ENCODE measurements at places on chromosomes 3 and 15.

DNA sequence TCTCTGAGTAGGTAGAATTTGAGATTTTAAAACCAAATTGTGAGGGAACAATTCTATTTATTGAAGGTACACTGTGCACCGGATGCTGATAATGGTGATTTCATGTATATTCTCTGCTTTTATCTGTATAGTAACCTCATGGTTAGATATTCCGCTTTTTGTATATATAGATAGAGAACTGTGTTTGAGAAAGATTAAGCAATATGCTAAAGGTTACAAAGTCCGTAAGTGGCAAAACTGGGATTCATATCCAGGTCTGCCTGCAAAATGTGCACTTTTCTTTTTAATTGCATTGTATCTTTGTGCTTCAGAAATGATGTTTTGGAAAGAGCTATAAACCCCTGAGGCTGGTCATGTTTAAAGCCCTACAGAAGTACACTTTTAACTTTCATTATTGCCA, 635.4 kb upstream of the NECTIN3 start:
- DNase-seq: no peak

DNA sequence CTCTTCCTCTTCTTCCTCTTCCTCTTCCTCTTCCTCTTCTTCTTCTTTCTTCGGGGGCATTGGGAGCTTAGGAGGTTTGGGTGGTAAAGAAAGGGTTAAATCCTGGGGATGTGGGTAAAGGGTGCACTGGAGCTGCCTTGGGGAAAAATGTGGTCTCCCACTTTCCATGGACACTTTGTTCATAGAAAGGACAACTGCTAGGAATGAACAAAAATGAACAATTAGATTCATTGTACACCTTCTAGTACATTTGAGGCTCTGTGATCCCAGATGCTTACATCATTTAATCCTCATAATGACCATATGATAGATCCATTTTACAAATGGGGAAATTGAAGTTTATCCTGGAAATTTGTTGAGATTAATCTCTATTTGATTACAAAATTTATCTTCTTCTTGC, 699.7 kb downstream of the TUSC7 start:
- DNase-seq: no peak

- no peak for DNase-seq
These were observed 59.8 kb upstream of the ACKR4 start for GRCh38 chr3:132537297-132537696.

DNA sequence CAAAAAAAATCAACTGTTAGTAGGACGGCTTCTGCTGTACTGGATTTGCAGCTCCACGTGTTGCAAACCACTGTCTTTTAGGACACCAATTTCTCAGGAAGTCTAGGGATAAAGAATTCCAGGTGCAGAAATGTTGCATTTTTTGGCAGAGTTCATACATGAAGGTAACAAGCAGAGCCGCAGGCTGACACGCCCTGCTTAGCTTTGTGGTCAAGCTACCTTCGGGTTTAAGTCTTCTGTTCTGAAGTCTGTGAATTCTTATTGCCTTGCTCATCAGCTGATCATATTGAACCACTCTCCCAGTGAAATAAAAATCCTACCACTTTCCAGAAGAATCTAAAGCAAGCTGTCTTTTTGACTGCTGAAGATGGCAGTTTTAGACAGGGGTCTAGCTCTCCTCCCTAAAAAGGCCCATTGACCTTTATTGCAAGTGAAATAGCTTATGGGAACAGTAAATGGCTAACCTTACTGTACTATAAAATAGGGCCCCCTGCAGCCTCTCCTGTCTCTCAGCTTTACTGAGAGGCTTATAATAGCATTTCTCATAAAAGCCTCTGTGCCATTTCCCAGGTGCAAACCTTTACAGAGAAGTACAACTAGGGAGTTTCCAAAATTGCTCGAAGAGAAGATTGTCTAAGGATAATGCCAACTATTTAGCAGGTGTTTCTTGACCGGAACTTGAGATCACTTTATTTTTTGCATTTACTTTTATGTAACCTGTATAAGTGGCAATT, 262.2 kb upstream of the IL12A start:
- no peak for DNase-seq

DNA sequence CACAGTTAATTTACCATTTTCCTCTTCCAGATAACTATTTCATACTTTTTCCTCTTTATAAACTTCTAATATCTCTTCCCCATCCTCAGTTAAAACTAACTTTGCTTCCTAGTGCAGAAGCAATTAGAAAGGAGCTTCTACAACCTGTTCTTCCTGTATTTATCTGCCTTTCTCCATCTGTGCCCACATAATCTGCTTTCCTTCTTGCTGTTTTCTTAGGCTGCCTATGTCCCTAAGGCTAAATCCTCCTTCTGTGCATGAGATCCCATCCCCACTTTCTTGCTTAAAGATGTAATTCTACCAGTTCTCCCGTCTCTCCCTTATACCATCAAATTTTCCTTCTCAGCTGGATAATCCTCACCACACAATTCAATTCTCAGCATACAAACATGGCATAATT, 28.3 kb upstream of the HGD start:
- DNase-seq: no peak

- no peak for DNase-seq
These were observed 21.9 kb downstream of the IL12A start for GRCh38 chr3:160010578-160010977.

DNA sequence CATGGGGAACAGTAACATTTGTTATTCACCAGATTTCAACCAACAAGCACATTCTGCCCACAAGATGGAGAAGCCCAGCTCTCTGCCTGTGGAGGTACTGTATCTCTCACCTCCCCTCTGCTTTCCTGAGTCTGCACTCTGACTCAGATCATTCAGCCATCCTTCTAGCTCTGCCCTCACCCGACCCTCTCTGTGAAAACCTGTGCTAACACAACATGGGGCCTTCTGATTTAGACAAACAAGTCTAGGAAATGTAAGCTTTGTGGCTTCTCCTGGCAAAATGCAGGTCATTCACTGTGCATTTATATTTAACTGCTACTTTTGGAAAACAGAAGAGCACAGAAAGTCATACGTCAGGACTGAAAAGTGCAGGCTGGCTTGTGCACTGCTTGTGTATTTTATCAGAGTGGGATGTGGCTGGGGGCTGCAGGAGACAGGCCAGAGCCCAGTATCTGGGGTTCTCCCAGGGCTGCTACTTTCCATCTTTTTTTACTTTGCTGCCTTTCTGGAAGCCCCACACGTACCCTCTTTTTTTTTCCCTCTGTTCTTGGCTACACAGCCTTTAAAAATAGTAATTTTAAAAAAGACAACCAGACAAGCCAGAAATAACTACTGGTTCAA, 50.8 kb downstream of the SUSD5 start:
- no peak for DNase-seq

DNA sequence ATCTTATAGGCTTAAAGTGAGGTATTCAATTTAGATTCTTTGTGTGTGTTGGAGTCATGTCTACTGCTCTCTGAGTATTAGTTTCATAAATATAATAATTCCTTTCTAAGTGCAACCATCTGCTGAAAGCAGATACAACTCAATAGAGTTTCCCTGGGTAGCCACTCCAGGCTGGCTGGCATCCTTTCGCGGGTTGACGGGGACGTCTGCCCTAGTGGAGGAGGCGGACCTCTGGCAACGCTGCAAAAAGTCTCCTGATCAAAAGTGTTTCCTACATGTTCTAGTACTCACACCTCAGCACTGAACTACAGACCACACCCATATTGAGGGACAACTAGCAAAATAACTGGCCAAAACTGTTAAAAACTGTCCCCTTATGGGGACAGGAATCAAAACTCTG, 2.5 kb downstream of the MOBP start:
- no peak for DNase-seq

GRCh38 chr15:63274427-63274826, 3.0 kb upstream of the APH1B start:
- DNase-seq: peak; percentile 3

- DNase-seq: no peak
These were observed 109.8 kb upstream of the SLC6A11 start for GRCh38 chr3:10706156-10706739.

GRCh38 chr3:131361464-131362421, 19.8 kb upstream of the NUDT16 start:
- DNase-seq: peak; percentile 83

DNA sequence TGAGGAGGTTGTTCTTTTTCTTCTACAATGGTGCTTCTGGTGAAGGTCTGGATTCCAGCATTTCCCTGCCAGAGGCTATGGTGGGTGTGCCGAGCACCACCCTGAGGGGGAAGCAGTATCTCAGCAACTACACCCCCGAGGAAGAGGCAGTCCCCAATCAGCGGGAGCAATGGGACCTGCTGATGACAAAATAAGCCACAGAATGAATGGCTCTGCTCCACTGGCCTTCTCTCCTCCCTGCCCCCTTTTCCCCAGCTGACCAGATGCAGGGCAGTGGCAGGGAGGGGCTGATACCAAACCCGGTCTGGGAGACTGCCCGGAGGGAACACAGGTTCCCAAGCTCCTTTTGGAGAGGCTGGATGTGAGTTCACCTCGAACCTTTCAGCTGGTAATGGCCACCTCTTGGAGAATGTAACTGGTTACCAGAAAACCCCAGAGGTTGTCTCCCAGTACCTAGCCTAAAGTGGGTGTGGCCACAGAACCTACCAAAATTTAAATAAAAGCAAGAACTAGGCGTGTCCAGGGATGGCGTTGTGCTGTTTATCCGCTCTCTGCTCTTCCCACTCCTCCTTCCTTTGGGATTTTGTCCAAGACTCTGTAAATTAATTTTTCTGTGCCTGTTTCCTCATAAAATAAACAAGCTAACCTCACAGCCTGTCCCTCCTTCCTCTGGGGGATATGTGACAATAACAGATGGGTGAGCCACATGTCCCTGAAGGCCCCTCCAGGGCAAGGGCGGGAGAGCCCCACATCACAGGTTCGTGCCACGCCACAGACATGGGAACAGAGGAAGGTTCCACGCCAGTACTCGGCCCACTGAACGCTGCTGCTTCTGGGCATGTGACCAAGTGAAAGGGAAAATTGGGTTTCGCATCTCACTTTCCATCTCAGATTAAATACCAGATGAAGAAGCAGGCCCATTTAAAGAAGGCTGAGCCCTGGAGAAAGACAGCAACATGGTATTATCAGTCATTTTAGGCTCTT, 35.1 kb upstream of the SPTBN5 start:
- DNase-seq: peak; percentile 65

DNA sequence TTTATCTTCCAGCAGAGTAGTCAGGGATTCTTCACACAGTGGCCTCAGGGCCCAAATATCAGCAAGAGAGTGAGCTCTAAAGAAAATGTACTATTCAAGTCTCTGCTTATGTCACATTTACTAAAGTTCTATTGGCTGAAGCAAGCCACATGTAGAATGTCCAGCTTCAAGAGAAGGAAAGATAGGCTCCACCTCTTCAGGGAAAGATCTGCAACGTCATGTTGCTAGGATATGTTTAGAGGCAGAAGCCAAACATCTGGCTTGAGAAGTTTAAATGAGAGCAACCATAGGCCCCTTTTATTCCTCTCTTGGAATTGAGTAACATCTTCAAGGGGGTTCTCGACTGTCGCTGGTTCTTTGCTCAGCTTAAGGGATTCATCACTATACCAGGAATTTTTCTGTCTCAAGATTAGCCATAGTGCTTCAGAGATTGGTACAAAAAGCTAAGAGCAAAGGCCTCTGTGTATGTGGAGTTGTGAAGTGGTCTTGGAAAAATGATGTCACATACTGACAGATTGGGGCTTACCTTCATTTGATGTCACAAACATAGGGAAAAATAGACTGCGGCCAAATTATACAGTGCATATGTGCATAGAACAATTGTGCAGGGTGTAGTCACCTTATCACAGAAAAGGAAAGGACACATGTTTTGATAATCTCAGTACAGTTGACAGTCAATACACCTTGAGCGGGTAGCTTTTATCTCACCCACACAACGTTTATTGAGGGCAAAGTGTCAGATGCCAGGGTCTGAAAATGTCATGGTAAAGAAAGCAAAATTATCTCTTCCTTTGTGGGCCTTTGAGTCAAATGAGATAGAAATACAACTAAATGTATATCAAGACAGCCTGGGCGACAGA, 11.3 kb upstream of the THRB start:
- DNase-seq: no peak

GRCh38 chr3:46433841-46434240, 26.8 kb downstream of the CCRL2 start:
- no peak for DNase-seq

DNA sequence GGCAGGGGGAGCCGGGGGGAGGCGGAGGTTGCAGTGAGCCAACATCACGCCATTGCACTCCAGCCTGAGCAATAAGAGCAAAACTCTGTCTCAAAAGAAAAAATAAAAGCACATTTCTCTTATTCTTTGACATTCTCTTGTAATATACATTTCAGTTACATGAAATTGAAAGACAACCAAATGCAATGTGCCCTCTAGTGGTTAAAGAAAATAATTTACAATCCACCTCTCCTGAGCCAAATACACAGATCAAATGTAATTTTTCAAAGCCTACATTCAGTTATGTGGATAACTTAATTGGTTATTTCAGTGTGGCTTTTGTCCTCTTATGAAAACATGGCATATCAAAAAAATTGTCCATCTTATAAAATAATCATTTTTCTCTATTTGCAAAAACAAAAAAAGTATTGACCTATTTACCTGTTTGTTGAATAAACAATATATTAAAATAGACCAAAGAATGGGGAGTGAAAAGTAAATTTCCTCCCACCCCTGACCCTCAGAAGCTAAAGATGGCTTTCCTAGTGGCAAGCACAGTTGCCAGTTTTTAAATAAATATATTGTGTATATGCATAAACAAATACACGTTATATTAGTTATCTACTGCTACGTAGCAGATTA, 14.2 kb upstream of the U2SURP start:
- DNase-seq: no peak

DNA sequence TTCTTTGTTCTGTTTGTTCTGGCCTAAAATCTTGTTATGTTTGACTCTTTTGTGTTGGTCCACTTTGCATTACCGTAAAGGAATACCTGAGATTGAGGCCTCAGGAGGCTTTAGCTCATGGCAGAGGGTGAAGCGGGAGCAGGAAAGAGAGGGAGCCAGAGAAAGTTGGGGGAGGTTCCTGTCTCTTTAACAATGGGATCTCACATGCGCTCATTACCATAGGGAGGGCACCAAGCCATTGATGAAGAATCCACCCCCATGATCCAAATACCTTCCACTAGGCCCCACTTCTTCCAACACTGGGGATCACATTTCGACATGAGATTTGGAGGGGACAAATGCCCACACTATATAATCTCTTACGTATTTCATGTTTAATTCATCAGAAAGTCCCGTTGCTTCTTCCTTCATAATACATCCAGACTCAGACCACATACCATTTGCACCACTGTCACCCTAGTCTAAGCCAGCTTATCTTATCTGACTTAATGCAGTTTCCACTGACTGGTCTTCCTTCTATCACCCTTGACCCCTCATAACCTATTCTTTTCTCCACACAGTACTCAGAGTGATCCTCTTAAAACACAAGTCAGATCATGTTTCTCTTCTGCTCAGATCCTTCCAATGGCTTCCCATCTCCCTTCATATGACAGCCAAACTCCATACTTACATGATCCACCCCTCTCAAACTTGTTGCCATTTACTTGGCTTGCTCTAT, 13.5 kb downstream of the KBTBD8 start:
- no peak for DNase-seq
